T-cell (primary cell): ENCODE measurements at places on chromosomes 5 and 9. TPM values are rescaled to one million over a fixed set of nuclear protein-coding genes. Genes with fewer than 3 reads are reported as not detected.

DNA sequence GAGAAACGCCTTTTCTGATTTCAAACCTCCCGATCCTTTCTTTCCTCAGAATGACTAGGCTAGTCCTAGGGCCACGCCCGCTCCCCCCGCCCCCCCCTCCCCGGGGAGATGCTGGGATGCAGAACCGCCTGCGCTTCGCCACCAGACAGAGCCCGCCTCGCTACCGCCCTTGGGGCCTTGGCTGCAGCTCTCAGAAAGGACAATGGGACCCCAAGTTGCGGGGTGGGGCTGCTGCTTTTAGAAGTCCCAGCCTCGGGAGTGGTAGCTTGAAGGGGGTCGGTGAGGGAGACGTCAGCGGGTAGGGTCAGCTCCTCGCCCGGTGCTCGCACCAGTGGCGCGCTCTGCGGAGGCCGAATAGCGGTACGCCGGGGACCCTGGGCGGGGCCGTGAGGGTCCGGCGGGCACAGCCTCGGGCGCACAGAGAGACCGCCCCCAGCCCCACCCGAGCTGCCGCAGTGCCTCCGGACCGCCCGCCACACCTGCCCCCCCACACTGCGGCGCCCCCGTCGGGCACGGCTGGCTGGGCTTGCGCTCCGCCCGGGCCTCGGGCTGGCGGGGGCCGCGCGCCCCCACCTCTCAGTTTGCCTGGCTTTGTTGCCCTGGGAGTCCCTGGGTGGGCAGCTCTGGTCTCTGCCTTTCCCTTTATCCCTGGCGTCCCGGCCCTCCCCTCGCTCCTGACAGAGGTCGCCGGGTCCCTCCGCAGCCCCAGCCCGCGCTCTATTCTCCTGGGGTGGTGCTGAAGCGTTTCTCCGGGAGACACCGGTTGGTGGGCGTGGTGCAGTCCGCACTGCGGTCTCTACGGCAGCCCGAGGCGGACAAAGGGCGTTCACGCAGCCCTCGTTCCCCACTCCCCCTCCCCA is 1.2 kb downstream of the MAP1B start:
- DNase-seq, result no peak

WDR31 gene
- 1.6 TPM for total RNA-seq

- no peak for DNase-seq
Observed at GRCh38 chr9:129172816-129173215, 5.2 kb downstream of the IER5L start.

GRCh38 chr5:53422539-53422938 is 57.9 kb upstream of the FST start:
- no peak for DNase-seq

DNA sequence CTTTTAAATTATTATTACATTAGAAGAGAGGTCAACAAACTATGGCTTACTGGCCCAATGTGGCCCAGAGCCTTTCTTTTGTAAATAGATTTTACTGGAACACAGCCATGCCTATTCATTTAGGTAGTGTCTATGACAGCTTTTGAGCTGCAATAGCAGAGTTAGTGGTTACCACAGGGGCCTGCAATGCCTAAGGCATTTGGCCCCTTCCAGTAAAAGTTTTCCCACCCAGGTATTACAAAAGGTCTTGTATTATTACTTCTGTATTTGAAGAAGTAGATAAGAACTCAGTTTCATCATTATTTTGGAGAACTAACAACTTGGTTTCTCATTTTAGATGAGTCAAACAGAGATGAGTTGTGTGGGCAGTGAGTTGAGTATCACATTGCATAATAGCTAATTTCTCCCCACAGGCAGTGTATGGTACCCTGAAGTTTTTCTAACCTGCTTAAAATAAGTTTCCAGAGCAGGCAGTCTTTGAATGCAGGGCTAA is 9.5 kb downstream of the MTRR start:
- no peak for DNase-seq

DNA sequence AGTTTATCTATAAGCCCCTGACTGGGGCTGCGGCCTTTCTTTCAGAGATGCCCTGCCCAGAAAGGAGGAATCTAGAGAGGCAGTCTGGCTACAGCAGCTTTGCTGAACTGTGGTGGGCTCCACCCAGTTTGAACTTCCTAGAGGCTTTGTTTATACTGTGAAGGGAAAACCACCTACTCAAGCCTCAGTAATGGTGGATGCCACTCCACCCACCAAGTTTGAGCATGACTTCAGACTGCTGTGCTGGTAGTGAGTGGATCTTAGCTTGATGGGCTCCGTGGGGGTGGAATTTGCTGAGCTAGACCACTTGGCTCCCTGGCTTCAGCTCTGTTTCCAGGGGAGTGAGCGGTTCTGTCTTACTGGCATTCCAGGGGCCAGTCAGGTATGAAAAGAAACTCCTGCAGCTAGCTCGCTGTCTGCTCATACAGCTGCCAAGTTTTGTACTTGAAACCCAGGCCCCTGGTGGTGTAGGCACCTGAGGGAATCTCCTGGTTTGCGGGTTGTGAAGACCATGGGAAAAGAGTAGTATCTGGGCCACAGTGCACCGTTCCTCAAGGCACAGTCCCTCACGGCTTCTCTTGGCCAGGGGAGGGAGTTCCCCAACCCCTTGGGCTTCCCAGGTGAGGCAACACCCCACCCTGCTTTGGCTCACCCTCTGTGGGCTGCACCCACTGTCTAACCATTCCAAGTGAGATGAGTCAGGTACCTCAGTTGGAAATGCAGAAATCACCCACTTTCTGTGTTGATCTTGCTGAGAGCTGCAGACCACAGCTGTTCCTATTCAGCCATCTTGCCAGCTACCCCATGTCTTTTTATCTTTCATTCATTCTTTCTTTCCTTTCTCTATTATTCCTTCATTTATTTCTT is 211.8 kb upstream of the C9orf72 start:
- no peak for DNase-seq

- no peak for DNase-seq
Observed at GRCh38 chr5:89418407-89419085, 535.6 kb upstream of the MEF2C start.

- no peak for DNase-seq
Observed at GRCh38 chr5:157578079-157578780, 2.7 kb upstream of the ADAM19 start.

DNA sequence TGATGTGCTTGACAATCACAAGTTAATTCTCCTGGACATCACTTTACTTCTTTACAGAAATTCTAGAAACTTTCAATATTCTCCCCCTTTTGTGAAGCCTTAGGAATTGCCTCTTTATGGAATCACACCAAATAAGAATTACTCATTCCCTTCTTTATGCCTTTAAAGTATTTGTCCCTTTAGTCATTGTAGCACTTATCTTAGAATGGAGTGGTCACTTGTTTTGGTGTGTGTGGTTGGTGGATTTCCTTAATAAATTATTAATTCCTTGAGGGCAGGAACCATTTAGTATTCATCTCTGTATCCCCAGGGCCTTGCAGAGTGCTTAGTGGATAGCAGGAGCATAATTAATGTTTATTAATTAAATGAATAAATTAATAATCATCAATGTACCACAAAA is 307.0 kb downstream of the ARRDC3 start:
- DNase-seq, result no peak

PGM5 gene
- total RNA-seq, result not detected

DNA sequence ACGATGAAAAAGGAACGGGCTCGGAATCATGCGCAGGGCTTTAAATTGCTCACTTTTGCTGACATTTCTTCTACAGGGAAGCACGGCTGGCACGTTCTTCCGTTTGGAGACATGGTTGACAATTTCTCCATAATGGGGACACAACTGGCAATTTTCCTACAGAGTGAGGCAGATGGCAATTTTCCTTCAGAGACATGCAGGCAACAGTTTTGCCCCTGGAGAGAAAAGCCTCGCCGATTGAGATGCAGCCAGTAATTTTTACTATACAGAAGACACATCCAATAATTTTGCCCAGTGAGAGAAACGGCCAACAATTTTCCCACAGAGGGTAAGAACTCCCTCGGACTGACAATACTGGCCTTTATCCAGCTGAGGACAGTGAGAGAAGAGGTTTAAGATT is 90.9 kb upstream of the GPR151 start:
- no peak for DNase-seq

GRCh38 chr9:130328349-130328801 is 62.8 kb downstream of the HMCN2 start:
- DNase-seq, result no peak

DOLPP1 gene
- total RNA-seq, result 14.4 TPM

DNA sequence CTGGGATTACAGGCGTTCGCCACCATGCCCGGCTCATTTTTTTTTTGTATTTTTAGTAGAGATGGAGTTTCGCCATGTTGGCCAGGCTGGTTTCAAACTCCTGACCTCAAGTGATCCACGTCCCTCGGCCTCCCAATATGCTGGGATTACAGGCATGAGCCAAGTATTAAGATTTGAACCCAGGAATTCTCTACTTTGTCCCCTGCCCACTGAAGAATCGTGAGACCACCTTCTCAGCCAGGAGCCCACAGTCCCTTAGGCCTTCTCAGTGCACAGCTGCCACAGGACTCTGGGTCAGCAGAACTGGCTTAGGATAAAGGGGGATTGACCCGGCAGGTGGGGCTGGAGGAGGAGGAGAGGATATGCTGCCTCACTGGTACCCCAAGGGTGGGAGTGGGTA is 13.4 kb downstream of the OLFML2A start:
- DNase-seq, result no peak

- DNase-seq, result no peak
Observed at GRCh38 chr9:95808011-95808410, 67.5 kb upstream of the ERCC6L2 start.

DNA sequence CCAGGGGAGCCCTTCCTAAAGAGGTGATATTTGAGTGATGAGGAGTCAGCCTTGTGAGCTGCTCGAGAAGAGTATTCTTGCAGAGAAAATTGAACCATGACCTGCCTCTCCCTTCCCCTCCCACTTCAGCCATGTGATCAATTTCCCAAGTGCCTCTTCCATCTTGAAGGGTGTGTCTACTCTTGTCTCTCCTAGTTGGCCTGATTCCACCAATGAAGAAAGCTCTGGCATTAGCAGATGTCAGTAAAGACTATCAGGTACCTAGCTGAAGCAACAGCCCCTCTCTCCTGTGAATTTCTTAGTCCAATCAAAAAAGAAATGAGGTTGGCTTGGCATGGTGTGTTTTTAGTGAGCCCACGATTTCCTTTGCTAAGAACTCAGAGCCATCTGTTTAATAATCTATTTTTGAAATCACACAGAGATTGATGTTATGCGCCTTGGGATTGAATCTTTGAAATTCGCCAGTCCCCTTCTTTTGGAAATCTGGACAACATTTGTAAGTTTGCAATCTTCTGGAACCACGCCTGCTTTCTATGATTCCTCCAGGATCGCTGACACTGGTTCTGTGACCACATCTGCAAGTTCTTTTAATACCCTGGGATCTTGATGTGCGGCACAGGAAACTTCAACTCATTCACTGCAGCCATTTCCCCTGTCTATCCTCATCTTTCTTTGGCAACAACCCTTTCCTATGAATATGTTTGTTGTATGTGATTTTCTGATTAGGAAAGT is 404.6 kb downstream of the DMRT2 start:
- no peak for DNase-seq

TAS2R1 gene
- total RNA-seq, result not detected

PHF24 gene
- not detected for total RNA-seq

GRCh38 chr5:112142769-112143270 is 276.3 kb downstream of the EPB41L4A start:
- no peak for DNase-seq

DNA sequence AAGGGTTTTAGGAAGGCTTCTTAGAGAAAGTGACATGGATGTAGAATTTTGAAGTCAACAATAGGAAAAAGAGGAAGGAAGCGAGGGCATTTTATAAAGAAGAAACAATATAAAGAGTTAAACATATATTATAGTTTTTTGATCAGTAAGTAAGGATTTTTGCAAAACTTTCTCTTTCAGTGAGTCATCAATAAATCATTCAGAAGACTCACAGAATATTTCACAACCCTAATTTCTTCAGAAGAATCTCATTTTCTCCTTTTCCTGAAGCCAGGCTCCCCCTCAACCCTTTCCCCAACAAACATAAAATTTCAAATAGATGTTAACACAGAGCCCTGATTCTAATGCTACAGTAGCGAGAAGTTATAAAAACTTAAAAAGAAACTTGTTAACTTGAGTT is 4.3 kb upstream of the COX7C start:
- DNase-seq, result no peak

SH3GL2 gene
- total RNA-seq, result not detected

YTHDC2 gene
- total RNA-seq, result 31.5 TPM

GRCh38 chr5:98771382-98772109 is 1.9 kb upstream of the RGMB start:
- DNase-seq, result peak; percentile 61

PAEP gene
- total RNA-seq, result not detected

- DNase-seq, result no peak
Observed at GRCh38 chr5:114223866-114224265, 138.0 kb upstream of the KCNN2 start.
